ENCODE measurements at places on chromosomes 12 and 14. TPM values are rescaled to one million over a fixed set of nuclear protein-coding genes. Genes with fewer than 3 reads are reported as not detected.

Gene BRI3BP
- 3.7 TPM for polyA plus RNA-seq

DNA sequence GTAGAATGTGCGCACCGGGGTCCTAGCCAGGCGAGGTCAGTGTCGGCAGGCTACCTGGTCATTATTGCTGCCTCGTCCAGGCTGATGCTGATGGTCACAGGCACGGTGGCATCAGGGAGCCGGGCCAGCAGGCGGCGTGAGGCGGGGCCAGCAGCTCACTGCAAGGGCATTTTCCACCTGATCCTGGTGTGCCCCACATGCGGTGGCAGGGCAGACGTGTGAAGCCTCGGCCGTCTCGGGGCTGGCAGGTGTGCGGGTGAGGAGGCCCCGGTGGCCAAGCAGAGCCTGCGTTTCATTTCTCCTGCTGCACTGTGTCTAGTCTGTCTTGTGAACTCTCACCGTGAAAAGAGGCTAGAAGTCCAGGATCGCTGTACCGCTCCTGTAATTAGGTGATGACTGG is 12.0 kb upstream of the AMN start:
- DNase-seq = no peak

GRCh38 chr14:44463356-44464004 is 43.6 kb downstream of the FSCB start:
- peak; percentile 13 for DNase-seq

GRCh38 chr12:76018111-76018510 is 13.5 kb downstream of the PHLDA1 start:
- DNase-seq = no peak

DNA sequence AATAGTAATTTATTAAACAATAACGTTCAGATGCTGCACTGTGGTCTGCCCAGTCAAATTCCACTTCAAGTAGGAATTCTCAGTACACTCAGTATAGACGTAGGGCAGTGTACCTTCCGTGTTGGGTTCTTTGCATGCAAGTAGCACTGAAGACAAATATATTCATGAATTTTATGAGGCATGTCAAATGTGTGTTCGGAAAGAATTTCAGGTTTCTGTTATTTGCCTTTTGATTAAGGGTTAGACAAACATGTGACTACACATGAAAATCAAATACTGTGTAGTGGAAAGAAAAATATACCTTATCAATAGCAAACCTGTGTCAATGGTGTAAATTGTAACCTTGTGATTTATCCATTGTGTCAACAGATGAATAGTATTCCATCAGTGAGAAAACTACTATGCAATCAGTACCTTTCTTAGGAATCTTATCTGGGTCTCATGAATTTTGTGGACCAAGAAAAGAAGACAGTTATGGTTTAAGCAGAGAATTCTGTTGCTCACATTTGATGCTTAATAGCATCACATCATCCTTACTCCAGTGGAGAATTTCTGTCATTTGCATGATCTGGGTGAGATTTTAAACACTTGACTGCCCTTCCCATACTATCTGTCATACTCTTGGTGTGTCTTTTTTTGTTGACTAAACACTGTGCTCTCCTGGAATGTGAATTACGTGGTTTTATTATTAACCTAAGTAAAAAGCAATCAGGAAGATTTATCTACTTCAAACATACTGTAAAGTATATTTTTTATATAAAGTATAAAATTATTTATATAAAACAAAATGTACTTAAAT is 13.3 kb downstream of the TMEM260 start:
- no peak for DNase-seq

Gene OLR1
- 1.1 TPM for polyA plus RNA-seq

GRCh38 chr14:61174987-61175386 is 106.2 kb downstream of the TMEM30B start:
- no peak for DNase-seq

Gene LRTM2
- 0.65 TPM for polyA plus RNA-seq

GRCh38 chr14:60327447-60328331 is 78.7 kb downstream of the PPM1A start:
- DNase-seq = no peak

GRCh38 chr12:102567031-102567985 is 86.9 kb upstream of the IGF1 start:
- no peak for DNase-seq

Gene FRMD6
- 16.4 TPM for polyA plus RNA-seq

Gene GPR132
- 0.49 TPM for polyA plus RNA-seq

Gene MANSC1
- 13.9 TPM for polyA plus RNA-seq

Gene SYCP3
- polyA plus RNA-seq = 0.60 TPM

Gene DHH
- polyA plus RNA-seq = 0.99 TPM

GRCh38 chr12:96397756-96398423 is 2.3 kb downstream of the CDK17 start:
- DNase-seq = no peak

GRCh38 chr12:63841011-63841410 is 3.5 kb upstream of the SRGAP1 start:
- no peak for DNase-seq

GRCh38 chr12:19726592-19726991 is 287.3 kb downstream of the AEBP2 start:
- DNase-seq = no peak

GRCh38 chr12:100201604-100202423 is 1.2 kb downstream of the ACTR6 start:
- no peak for DNase-seq

- DNase-seq = no peak
Measured at GRCh38 chr12:67988601-67989021, 636 bp upstream of the IFNG-AS1 start.

All from muscle of arm (tissue), 14 donors.